ENCODE measurements at places on chromosomes 7 and 10. TPM values are rescaled to one million over a fixed set of nuclear protein-coding genes. Genes with fewer than 3 reads are reported as not detected.

The CCDC146 gene
- 0.87 TPM for total RNA-seq

The NPC1L1 gene
- total RNA-seq: under 0.01 TPM

The EVX1 gene
- not detected for total RNA-seq

The NEUROG3 gene
- total RNA-seq: not detected

The FOXP2 gene
- total RNA-seq: 6.6 TPM

The OPN4 gene
- not detected for total RNA-seq

The RHBDD2 gene
- 12.2 TPM for total RNA-seq

The COL13A1 gene
- total RNA-seq: 35.9 TPM

The CTAGE4 gene
- total RNA-seq: not detected

The AHCYL2 gene
- total RNA-seq: 7.3 TPM

The MACC1 gene
- total RNA-seq: under 0.01 TPM

The BTBD16 gene
- total RNA-seq: not detected

The SYT15B gene
- total RNA-seq: under 0.01 TPM

The OR2A42 gene
- total RNA-seq: not detected

The MARCHF5 gene
- total RNA-seq: 15.9 TPM

The AKR1C8 gene
- total RNA-seq: not detected

The TRPV5 gene
- not detected for total RNA-seq

The ASZ1 gene
- total RNA-seq: not detected

The RAMP3 gene
- total RNA-seq: not detected

The PLEKHS1 gene
- total RNA-seq: not detected

The THSD7A gene
- total RNA-seq: 0.50 TPM

The ECHS1 gene
- 52.3 TPM for total RNA-seq

The TFPI2 gene
- total RNA-seq: 620 TPM

The PAX2 gene
- not detected for total RNA-seq

The INMT gene
- 0.11 TPM for total RNA-seq

The GPR37 gene
- 1.5 TPM for total RNA-seq

The SBDS gene
- total RNA-seq: 94.7 TPM

The HOXA3 gene
- 1.2 TPM for total RNA-seq

The ASAH2 gene
- 0.77 TPM for total RNA-seq

The ADCYAP1R1 gene
- total RNA-seq: not detected

The BCCIP gene
- total RNA-seq: 52.5 TPM

The PLEKHA8 gene
- total RNA-seq: 13.6 TPM

The SLC16A9 gene
- total RNA-seq: 1.2 TPM

The CDH23 gene
- total RNA-seq: 0.12 TPM

The CALD1 gene
- total RNA-seq: 609 TPM

The DYDC2 gene
- not detected for total RNA-seq

The LMTK2 gene
- 8.3 TPM for total RNA-seq

The STOX1 gene
- total RNA-seq: 0.12 TPM

The STK17A gene
- total RNA-seq: 54.9 TPM

The MRM2 gene
- total RNA-seq: 14.6 TPM

The ZNF32 gene
- 29.9 TPM for total RNA-seq
